ENCODE measurements at places on chromosomes 4 and X.
A peak's percentile ranks its signal among the peaks of the same experiment; 100 is the strongest.

- DNase-seq, result no peak
These were observed 476.6 kb downstream of the GRXCR1 start for GRCh38 chr4:43369036-43369594.

- peak; percentile 28 for DNase-seq
These were observed 5.5 kb downstream of the ATP10D start for GRCh38 chr4:47490550-47490949.

DNA sequence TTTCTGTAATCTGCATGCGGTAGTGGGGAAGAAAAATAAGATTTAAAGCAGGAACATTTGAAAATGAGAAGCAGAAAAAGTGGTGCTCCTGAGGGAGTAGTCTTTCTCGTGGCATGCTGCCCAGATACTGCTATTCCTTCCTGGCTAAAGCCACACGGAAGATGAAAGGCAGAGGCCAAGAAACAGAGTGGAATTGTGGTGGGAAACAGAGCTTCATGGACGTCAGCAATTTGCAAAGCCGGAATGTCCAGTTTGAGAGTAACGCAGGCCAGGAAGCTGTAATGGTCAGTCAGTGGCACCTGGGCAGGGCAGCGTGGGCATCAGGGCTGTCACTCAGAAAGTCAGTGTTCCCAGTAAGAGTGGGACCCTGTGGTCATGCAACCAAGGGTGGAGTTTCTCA lies 63.7 kb upstream of the FMR1 start:
- no peak for DNase-seq

- DNase-seq, result no peak
These were observed 78.3 kb downstream of the FIP1L1 start for GRCh38 chr4:53455766-53456165.

DNA sequence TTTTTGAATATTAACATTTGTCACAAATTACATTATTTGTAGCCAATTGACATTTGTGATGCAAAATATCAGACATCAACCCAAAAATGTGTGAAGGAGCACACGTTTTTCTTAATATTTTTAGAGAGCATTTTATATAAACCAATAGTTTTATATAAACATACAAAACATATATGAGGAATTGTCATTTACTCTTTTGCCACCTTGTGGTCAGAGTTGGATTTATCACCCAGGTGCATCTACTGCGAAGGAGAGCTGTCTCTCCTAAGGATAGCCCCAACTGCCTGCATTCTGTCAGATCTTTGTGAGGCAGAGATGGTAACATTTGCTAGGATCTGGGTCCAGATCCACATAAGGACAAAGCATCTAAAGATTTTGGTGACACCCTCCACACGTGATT lies 2.5 kb upstream of the USP27X start:
- peak; percentile 44 for DNase-seq

- DNase-seq, result peak; percentile 58
These were observed 882.7 kb upstream of the PCDH10 start for GRCh38 chr4:132266374-132266773.

DNA sequence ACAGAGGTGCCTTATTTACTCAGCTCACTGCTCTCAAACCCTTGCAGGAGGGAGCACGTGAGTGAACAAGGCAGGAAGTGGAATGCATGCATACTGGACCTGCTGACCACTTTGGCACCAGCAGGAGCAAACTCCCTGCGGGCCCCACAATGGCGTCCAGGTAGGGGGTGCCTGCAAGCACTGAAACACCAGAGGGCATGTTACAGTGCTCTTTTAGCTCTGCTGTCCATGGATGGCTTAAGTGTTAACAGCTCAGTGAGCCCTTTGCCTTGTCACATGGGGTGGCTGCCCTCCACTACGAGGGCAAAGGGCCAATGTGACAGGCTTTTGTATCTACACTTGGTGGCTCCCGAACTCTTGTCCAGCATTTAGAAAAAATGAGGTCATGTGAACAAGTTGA lies 199.5 kb upstream of the UGT8 start:
- no peak for DNase-seq

DNA sequence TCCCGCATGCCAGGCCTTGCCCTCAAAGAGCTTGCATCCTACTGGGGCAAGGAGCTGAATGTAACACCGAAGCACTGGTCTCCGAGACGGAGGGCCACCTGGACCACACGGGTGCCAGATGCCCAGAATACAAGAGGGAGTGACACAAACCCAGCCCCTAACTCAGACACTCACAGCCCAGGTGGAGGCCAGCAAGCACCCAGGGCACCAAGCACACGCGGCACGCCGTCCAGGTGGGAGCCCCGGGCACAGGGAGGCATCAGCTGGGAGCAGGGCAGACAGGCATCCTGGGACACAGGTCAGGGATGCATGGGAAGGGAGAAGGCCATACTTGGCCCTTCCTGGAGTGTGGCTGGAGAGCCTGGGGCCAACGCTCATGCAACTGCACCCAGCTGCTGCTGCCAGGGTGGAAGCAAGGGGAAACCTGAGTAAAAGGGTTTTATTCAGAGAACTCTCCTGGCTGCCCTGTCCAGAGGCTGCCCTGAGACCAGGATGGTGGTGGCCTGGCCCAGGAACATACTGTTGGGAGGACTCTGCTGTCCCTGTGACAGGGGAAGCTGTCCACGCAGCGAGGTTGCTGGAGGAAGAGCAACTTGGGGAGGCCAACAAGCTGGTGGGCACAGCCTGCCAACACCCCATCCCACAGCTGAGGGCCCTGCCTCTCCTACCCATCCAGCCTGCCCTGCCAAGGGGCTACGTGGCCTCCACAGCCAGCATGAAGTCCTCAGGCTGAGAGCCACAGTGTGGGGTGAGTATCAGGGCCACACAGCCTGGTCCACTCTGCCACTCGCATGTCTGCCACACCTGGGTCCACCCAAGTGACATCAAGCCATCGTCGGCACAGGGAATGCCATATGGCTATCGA lies 22.2 kb upstream of the PPP2R2C start:
- DNase-seq, result no peak

GRCh38 chrX:54446084-54446483 lies 5.9 kb downstream of the TSR2 start:
- no peak for DNase-seq

Measured in RPMI8226 (cell line).